ENCODE measurements at places on chromosomes 3 and 15.

DNA sequence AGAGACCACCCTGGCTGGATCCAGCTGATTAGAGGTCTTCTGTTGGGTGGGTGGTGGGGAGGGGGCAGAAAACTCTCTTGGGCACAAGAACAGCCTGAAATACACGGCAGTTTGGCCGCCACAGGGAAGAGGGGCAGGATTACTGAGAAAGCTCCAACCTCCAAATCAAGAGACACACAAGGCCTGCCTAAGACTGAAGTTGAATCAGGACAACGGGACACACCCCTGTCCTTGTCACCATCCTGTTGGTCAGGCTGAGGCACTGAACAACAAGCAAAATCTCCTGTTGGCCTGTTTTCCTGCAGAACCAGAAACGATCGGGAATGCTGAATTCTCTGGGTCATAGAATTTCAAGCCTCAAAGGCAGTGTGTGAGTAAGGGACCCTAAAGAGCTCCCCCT lies 247.8 kb downstream of the FAM43A start:
- DNase-seq = no peak

DNA sequence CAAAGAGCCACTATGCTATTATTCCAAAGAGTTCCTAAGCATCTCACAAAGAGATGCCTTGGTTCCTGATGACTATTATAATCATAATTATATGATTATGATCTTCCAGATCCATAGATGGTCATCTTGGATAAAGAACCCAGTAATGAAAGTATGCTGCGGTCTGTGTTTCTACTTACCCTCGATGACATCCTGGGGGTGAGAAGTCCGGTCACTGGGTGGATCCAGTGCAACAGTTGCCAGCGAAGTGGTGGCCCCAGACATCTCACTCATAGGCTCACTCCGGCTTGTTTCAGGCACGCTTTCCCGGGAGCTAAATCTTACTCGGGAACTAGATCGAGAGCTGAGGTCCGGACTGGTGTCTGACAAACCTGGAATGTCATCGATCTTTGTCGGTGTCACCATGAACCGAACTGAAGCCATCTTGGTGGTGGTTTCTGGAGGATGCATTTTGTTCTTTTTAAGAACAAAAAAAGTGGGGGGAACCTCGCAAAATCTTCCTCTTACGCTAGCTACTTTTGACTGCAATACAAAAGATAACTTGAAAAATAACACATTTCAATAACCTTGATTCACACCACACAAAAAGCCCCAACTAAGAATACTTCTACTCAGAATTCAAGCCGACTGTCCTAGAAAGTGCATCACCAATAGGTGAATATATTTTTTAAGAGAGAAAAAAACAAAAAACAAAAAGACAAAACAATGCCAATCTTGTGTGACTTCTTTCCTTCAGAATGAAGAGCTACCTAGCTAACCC lies 1.2 kb downstream of the SLC12A6 start:
- DNase-seq = peak; percentile 63

DNA sequence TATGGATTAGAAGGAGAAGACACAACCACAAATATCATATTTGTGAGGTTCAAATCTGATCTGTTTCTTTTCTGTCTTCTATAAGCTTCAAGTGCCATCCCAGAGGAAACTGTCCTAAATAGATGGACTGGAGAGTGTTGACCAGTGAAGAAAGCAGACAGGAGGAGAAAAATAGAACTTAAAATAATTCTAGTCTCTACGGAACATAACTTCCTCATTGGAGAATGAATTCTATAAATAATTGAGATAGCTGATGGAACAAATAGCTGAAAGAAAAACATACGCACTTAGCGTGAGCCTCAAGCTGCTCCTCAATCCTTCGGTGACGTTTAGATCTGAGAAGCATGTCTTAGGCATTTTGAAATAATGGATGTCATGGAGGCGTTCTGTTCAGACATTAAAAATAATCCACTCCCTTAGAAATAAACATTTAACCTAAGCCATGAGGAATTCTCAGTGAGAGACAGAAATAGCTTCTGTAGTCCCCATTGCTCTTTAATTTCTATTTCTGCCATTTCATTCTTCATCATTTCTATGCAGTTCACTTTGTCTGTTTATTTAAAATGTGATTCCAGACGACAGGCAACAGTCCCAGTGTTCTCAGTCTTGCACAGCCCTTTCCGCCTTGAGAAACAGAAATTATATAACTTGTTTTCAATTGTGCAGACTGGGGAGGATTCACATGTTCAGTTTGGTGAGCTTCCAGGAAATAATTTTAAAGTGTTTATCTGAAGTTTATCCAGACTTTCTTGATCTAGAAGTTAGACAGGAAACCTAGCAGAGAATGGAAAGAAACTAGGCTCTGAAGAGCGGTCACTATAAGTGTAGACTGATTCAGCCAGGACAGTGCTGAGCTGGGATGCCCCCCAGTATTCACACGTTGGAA lies 97.3 kb downstream of the NR1D2 start:
- DNase-seq = no peak

- DNase-seq = no peak
Measured at GRCh38 chr3:147934451-147935180, 525.5 kb downstream of the ZIC1 start.

DNA sequence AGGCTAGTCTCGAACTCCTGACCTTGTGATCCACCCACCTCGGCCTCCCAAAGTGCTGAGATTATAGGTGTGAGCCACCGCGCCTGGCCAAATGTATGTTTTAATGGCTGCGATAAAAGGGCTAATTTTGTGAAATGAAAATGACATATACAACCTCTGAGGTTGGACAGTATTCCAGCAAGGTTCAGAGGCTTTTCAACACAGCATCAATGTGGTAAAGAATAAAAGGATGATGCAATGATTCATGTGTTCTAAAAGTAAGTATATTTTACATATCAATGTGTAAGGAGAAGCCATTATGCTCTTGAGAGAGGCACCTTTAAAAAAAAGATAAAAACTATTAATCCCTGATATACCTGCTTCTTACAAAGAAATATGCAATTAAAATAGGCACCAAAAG lies 6.7 kb downstream of the SLTM start:
- DNase-seq = no peak

DNA sequence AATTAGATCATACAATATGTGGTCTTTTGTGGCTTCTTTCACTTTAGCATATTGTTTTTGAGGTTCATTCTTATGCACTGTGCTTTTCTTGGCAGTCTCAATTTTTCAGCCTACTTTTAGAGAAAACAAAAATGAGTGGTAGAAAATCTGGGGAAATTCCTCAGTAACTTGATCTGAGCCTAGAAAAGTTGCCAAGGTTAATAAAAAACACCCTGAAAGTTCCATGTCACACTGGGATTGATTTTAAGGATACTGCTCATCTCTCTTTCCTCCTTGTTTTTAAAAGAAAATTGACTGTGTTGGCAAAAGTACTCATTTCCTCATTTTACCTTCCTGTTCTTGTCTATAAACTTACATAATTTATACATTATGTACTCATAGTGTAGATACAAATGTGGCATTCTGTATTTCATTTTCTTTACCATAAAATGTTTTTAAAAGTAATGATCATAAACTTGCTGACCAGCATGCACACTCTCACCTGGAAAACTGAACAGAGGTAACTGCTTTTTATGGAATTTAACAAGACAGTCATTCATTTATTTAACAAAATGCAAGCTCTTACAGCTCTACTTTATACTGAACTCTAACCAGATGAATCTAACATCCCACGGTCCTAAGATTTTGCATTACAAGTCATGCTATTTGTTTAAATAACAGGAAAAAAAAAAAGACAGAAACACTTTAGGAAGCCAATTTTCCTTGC lies 28.6 kb upstream of the SH3BP5 start:
- no peak for DNase-seq

DNA sequence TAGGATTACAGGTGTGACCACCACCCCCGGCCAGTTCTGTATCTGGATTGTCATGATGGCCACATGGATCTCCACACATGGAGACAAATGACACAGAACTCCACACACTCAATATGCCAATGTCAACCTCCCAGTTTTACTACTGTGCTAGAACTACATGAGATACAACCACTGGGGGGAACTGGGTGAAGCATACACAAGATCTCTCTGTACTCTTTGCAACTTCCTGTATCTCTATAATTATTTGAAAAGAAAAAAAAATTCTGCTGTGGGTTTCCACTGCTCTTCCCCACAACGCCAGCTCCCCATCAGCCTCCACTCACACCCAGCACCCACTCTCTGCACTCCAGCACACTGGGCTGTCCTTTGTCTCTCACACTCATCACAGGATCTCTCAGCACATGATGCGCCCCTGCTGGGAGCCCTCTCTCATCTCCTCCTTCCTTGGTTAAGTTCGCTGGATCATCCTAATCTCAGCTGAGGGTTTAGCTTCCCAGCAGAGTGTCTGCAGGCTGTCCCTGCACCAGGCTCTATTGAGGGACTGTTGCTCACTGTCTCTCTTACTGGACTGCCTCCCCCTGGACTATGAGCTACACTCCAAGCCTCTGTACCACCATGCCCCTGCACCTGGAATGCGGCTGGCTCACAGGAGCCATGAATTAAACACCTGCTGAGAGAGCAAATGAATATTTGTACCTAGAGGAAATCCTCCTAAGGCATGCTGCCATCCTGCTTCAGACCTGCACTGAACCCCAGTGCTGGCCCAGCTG lies 10.7 kb upstream of the RAB43 start:
- no peak for DNase-seq

DNA sequence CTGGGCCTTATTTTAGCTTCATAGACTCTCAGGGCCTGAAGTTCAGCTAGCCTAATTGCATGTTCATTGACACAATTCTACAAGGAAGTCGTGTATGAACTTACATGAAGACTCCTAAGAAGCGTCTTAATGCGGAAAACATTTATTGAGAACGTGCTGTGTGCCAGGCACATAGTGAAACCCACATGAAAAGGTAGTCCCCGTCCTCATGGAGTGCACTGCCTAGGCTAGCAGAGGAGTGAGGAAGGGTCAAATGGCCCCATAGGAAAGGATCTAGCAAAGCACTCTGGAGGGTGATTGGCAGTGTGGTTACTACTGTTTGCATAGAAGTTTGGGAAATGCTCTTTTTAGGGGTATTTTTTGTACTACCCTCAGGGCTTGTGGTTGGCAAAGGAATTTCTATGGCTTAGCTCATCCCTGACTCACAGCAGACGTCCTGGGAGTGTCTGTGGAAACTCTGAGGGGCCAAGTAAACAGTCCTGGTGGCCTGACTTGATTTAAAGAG lies 854 bp upstream of the NPTN start:
- DNase-seq = no peak

All from hematopoietic multipotent progenitor cell treated with erythropoietin and hydrocortisone succinate and interleukin-3 and kit ligand, for 6 days (in vitro differentiated cells).